ENCODE measurements at places on chromosomes 3 and 15.

GRCh38 chr3:132872711-132873110, 150.5 kb upstream of the NPHP3 start:
- no peak for DNase-seq

DNA sequence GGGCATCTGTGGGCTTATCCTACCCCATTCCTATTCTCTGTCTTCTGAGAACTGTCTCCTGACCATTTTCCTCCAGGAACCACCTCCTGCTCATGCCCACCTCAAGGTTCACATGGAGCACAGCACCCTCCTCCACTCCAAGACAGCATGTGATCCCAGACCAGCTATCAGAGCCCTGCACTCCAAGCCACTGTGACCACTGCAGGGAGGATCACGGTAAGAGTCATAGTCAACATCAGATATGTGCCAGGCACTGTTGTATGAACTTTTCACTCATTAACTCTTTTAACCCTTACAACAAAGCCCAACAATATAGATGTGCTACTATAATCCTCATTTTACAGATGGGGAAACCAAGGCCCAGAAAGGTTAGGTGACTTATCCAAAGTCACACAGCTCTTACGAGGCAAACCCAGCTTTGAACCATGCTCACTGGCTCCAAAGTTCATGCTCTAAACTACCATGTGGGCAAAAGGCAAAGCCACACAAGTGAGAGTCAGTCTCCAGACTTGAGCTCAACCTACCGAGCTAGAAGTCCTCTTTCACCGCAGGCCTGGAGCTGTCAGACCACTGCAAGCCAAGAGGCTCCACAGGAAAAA, 115.1 kb upstream of the IQSEC1 start:
- no peak for DNase-seq

DNA sequence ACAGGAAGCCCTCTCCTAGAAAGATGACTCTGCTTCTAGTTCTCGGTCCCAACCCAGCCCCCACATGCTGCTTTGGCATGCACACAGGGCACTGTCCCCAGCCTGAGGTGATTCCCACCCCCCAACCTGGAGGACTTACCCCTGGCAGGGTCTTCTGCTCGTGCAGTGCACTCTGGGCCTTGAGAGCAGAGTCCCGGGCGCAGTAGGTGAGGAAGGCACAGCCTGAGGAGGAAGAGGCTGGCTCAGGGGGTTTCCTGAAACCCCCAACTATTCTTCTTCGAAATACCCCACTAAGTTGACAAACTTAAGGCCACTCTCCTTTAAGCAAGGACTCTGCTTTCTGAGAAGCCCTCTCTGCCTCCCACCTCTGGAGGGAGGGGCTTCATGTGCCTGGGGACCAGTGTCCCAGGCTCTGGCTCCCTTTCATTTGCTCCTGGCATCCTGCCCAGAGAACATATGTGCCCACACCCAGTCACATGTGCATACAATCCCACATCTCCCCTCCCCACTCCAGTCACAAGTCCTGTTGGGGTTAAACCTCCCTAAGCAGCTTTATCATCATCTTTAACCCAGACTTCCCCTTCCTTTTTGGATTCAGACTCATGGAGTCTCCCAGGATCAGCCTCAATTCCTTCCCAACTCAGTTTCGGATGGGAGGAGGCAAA, 4.1 kb downstream of the CELF6 start:
- DNase-seq = no peak

GRCh38 chr15:26101443-26101842, 238.3 kb upstream of the ATP10A start:
- DNase-seq = no peak

- peak; percentile 11 for DNase-seq
These were observed 45.2 kb upstream of the SYNPR start for GRCh38 chr3:63232764-63233396.

- no peak for DNase-seq
These were observed 9.6 kb upstream of the SMAD6 start for GRCh38 chr15:66692391-66692790.

GRCh38 chr3:126883241-126883640, 99.7 kb upstream of the PLXNA1 start:
- peak; percentile 70 for DNase-seq

GRCh38 chr3:142976621-142977398, 13.3 kb upstream of the PAQR9 start:
- DNase-seq = peak; percentile 89

GRCh38 chr3:87201727-87202126, 25.4 kb upstream of the CHMP2B start:
- DNase-seq = no peak

DNA sequence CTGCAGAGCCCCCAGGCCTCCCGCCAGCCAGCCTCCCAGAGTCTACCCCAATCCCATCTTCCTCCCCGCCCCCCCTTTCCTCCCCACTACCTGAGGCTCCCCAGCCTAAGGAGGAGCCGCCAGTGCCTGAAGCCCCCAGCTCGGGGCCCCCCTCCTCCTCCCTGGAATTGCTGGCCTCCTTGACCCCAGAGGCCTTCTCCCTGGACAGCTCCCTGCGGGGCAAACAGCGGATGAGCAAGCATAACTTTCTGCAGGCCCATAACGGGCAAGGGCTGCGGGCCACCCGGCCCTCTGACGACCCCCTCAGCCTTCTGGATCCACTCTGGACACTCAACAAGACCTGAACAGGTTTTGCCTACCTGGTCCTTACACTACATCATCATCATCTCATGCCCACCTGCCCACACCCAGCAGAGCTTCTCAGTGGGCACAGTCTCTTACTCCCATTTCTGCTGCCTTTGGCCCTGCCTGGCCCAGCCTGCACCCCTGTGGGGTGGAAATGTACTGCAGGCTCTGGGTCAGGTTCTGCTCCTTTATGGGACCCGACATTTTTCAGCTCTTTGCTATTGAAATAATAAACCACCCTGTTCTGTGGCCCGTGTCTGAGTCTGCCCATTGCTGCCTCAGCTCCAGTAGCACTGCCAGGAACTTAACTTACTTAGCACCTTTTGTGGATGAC, 32.2 kb downstream of the PTPN23 start:
- no peak for DNase-seq

- DNase-seq = peak; percentile 94
These were observed 107.7 kb downstream of the IGF2BP2 start for GRCh38 chr3:185717121-185717520.

- DNase-seq = peak; percentile 88
These were observed 8.8 kb downstream of the STOML1 start for GRCh38 chr15:73983211-73983727.
